Ureter (tissue), 1 donor: ENCODE measurements at places on chromosomes 7 and 10. TPM values are rescaled to one million over a fixed set of nuclear protein-coding genes. Genes with fewer than 3 reads are reported as not detected.

Gene CSGALNACT2
- total RNA-seq, result 15.2 TPM

Gene ACADSB
- 34.9 TPM for total RNA-seq

Gene KIAA1217
- total RNA-seq, result 108 TPM

Gene ZNF365
- total RNA-seq, result 0.21 TPM

Gene DNAH11
- 0.94 TPM for total RNA-seq

Gene CD36
- 25.7 TPM for total RNA-seq

Gene ENO4
- total RNA-seq, result 0.73 TPM

Gene SLC39A12
- total RNA-seq, result 0.13 TPM

Gene FBXL13
- total RNA-seq, result 4.0 TPM
